Kidney glomerular epithelial cell (primary cell): ENCODE measurements at places on chromosomes 5 and 9.

GRCh38 chr9:75826314-75826713, 64.2 kb upstream of the PCSK5 start:
- DNase-seq: no peak

GRCh38 chr5:164649266-164649665, 1143.8 kb downstream of the MAT2B start:
- DNase-seq: no peak

GRCh38 chr5:97762483-97762882, 579.4 kb upstream of the RIOK2 start:
- no peak for DNase-seq

DNA sequence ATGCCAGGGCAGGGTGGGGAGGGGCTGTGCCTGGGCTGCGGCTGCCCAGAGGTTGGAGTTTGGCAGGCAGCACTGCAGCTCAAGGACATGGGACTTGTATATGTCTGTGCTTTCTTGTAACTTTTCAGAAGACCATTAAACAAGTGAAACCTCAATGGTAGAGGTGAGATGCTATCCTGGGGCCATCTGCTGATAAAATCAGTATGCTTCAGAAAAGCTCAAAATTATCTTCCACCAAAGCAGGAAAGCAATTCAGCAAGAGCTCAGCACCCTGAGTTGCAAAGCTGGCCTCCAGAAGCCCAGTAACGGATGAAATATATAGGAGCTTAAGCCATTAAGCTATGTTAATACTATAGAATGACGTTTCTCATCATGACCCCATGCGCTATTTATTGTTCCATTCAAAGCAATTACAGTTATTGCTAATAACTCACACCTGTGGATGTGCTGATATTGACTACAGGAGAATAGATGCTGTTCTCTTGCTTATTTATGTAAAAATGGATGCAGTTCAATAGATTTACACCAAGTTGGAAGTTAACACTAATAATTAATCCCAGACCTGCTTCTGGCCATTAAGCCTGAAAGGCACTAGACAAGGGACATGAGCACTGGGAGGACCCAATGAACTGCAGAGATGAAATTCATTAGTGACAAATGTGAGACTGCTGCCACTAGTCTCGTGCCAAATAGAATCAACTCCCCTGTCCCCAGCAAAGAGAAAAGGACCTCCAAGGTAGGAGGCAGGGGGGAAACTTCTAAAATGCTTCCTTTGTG, 316.3 kb upstream of the PANK3 start:
- DNase-seq: no peak

- peak; percentile 29 for DNase-seq
Measured at GRCh38 chr5:96788112-96788749, 19.5 kb downstream of the ERAP1 start.

GRCh38 chr5:40547557-40547956, 132.2 kb upstream of the PTGER4 start:
- no peak for DNase-seq

DNA sequence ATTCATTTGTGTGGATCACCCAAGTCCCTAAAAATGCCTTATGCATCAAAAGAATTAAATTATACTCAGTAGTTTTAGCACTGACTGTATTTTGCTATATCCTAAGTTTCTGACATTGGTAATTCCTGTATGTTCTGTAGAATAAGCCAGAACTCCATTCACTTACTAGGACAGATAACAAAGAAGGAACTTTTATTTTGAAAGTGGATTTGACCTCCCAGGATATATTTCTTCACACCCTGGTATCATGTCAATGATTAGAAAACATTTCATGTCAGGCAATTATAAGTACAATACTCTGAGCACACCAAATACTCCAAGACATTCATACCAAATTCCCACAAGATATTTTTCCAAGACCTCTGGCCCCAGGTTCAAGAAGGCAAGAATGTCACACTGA, 28.7 kb upstream of the MYOT start:
- DNase-seq: no peak

DNA sequence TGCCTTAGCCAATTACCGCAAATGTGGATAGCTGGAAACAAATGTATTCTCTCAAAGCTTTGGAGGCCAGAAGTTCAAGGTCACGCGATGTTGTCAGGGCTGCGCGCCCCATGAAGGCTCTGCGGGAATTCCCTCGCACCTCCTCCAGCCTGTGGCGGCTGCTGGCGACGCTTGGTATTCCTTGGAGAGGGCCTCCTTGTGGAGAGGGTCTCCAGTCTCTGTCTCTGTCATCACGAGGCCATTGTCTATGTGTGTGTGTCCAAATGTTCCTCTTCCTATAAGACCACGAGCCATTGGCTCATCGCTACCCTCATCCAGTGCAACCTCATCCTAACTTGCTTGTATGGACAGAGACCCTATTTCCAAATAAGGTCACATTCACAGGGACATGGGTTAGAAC, 97.5 kb downstream of the ANKRD33B start:
- DNase-seq: no peak

GRCh38 chr5:156532921-156533320, 206.0 kb downstream of the SGCD start:
- DNase-seq: no peak

DNA sequence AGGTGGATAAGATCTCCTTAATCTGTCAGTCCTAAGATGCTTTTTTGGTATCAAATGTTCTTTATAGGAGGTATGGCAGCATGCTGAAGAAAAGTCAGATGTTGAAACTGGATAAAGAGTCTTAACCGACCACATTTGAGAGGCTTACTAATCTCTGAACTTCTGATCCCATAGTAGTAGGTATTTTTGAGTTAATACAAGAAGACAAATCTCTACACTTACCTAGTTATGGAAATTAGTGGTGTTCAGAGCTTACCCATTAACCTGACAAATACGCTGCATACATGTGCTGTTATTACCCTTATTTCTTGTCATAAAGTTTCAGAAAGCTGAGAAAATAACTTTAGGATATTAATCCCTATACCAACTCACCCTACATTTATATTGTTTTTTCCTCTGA, 83.0 kb downstream of the ISL1 start:
- no peak for DNase-seq

- no peak for DNase-seq
Measured at GRCh38 chr9:86700629-86701028, 246.7 kb downstream of the GAS1 start.

DNA sequence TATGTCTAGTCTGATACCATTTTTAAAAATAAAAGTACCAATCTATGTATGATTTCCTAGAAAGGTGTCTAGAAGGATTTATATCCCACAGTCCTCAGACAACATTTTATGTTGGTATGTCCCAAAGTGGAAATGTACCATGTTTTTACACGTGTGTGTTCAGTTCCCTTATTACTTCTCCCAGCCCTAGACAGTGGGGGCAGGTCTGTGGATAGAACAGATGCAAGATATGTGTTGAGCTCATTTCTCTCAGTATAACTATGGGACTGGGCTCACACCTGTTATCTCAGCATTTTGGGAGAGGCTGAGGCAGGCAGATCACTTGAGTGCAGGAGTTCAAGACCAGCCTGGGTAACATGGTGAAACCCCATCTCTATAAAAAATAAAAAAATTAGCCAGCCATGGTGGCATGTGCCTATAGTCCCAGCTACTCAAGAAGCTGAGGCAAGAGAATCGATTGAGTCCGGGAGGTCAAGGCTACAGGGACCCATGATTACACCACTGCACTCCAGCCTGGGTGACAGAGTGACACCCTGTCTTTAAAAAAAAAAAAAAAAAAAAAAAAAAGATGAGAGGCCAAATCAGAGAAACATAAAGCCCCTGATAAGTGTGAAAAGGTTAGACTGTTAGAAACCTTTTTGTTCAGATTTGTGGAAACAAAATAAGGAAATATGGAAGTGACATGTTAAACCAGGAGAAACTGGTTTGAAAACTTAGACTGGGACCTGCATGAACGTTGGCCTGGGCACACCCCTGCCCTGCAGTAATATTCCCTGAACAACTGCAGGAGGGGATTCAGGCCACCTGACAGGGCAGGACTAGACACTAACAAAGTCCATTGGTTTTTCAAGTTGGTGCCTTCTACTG, 7.4 kb upstream of the SLC2A8 start:
- DNase-seq: no peak

DNA sequence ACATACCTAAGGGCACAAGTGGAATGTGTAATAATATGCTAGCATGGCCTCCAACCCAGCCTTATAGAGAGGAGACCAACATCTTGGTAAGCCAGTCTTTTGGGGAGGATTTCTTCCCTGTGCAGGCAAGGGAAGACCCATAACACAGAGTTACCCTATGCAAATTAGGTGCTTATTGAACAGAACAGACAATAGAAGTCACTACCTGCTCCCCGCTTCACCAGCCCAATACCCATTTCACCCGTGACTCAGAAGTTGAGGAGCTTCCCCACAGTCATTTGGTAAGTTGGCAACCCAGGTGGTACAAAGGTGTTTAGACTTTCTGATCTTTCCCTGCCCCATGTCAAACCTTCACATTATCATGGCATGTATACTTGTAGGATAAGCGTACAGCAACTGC, 44.6 kb downstream of the AOPEP start:
- DNase-seq: no peak

DNA sequence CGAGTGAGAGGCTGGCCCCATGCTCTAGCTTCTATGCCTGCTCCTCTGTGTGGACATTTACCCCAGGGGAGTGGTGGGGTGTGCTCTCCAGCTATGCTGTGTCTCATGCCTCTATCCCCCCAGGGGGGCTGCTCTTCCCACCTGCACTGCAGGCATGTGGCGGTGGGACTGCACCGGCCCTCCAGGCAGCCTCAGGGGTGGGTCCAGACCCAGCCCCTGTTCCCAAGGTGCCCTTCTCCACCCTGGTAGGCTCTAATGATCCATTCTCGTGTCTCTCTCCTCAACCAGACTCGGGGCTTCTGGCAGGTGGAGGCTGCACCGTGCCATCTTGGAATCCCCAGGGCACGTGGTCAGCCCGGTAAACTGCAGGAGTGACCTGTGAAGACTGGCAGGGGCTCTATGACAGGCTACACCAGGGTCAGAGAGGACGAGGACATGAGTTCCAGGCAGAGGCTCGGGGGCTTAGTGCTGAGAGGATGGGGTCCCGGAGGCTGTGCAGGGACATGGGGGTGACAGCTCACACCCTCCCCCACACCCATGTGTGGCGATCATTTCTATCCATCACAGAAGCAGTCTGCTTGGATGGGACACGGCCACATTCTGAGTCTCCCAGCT, 22.7 kb upstream of the COL5A1 start:
- no peak for DNase-seq

DNA sequence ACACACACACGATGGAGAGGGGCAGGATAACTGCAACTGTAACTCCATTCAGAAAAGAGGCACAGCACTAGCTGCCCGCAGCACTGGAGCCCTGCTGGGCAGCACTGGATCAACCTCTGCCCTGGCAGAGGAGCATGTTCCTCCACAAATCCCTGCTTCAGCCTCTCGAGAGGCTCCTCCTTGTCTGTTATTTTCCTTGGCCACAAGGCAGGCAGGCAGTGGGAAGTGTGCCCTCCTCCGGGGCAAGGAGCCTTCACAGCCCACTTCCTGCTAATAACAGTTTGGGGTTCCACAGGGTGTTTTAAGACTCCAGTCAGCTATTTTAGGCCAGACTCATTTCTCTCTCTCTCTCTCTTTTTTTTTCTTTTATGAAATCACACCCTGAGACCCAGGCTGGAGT, 11.8 kb downstream of the FXN start:
- no peak for DNase-seq

DNA sequence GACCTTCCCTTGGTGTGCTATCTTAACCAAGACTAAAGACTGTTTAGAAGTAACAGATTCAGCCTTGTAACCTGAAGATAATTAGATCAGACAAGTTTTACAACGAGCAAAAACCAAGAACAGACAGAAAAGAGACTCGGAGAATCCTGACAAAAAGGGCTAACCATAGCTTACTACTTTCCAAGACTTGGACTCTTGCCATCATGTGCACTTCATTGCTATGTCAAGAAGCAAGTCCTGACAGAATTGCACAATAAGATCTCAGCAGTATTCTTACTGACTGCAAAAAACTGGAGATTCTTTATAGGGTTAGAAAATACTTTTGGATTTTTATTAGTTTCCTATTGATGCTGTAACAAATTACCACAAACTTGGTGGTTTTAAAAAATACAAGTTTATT, 1539.0 kb upstream of the NUDT12 start:
- no peak for DNase-seq

- no peak for DNase-seq
Measured at GRCh38 chr9:134564431-134565170, 77.0 kb upstream of the COL5A1 start.

DNA sequence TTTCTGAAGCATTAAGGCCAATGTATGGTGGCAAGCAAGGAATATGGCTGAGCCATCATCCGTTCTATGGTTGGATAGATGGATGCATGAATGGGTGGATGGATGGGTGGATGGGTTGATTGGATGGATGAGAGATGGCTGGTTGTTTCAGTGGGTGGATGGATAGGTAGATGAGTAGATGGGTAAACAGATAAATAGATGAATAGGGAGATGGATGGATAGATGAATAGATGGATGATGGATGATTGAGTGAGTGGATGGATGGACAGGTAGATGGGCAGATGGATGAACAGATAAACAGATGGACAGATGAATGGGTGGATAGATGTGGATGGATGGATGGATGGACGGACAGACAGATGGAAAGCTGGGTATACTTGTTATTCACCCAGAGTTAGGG, 92.6 kb upstream of the ZNF618 start:
- no peak for DNase-seq

GRCh38 chr9:15505921-15506320, 4.8 kb downstream of the PSIP1 start:
- DNase-seq: no peak

DNA sequence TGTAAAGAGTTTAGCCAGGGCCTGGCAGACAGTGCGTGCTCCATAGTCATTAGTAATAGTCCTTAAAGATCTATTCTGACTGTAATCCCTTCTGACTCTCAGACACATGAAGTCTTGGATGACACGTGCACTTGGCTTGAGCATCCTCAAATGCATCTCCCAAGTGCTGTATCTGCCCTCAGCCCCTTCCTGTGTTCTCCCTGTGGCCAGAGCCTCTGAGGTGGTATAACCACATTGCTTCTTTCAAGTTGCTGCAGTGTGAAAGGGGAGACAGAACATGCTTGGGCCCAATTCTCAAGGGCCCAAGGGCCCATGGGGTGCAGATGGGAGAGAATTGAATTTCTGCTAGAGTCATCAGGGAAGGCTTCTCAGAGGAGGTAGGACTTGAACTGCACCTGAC, 30.1 kb upstream of the HAND1 start:
- DNase-seq: no peak

GRCh38 chr5:171432076-171432475, 12.6 kb downstream of the FGF18 start:
- DNase-seq: no peak

DNA sequence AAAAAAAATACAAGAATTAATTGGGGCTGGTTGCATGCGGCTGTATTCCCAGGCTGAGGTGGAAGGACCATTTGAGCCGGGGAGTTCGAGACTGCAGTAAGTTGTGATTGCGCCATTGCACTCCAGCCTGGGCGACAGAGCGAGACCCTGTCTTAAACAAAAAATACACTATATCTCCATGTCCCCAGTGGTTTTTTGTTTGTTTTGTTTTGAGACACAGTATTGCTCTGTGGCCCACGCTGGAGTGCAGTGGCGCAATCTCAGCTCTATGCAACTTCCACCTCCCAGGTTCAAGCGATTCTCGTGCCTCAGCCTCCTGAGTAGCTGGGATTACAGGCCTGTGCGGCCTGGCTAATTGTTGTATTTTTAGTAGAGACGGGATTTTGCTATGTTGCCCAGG, 1.2 kb downstream of the COQ4 start:
- no peak for DNase-seq
